NCI-H1092 (cell line): ENCODE measurements at places on chromosomes 2 and 18.

GRCh38 chr2:47050021-47050760 lies 104.9 kb downstream of the STPG4 start:
- DNase-seq: no peak

- no peak for DNase-seq
Observed at GRCh38 chr2:8502316-8502715, 179.5 kb upstream of the ID2 start.

DNA sequence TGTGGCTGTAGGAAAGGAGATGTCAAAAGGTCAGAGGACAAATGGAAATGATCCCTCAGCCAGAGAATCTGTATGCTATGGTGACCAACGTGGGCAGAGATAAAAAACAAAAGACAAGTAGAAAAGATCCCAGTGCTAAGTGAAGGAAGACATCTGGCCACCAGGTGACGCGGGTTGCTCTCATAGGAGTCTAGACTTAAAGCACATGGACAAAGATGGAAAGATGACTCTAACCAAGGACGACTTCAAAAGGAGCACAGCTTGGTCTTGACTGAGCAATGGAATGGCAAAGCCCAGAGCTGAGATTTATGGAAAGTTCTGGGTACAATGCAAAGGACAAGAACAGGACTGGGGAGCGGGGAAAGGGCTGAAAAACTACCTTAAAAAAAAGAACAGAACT lies 96.8 kb downstream of the CLIP4 start:
- no peak for DNase-seq

DNA sequence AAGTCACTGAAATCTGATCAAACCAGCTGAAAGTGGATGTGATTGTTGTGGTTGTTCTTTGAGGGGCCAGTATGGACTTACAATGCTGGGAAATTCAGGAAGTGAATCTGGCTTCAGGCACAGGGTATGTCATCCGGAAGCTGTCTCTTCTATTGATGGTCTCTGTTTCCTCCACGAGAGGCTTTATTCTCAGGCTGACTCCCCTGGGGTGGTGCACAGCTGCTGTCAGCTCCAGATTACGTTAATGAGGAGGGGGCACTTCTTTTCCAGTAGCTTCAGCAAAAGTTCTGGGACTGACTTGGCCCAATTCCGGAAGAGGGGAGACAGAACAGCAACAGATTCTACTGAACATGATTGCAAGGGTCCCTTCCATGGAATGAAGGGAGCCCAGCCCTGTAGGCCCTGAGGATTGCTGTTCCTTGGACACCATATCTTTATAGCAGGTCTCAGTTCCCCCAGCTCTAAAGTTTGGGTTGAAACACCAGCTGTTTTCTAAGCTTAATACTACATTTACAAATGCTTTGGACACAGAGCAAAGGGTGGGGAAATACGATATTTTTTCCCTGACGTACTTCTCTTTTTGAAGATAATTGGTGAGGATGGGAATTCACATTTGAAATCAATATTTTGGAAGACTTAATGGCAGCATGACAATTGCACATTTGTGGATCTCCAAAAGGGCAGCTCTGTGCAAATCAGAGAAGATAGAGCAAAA lies 400.9 kb downstream of the TSN start:
- DNase-seq: no peak

GRCh38 chr2:130288467-130289403 lies 54.0 kb upstream of the IMP4 start:
- DNase-seq: no peak

GRCh38 chr2:145743011-145743410 lies 1223.1 kb upstream of the ZEB2 start:
- DNase-seq: no peak

DNA sequence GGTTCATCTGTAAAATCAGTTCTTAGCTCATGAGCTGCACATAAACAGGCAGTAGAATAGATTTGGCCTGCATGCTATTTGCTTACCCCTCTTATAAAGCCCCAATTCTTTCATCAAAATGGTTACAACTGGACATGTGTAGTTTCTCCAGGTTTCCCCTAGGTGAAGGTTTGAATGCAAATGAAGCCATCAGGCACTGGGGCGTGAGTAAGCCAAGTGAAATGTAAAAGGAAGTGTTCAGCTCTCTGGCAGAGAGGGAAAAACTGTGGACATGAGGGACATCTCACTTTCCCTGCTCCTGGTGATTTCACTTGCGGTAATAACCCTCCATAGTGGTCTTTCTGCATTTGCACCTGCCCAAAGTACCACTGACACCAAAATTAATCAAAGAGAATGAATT lies 1402.3 kb upstream of the LRRTM1 start:
- DNase-seq: no peak

DNA sequence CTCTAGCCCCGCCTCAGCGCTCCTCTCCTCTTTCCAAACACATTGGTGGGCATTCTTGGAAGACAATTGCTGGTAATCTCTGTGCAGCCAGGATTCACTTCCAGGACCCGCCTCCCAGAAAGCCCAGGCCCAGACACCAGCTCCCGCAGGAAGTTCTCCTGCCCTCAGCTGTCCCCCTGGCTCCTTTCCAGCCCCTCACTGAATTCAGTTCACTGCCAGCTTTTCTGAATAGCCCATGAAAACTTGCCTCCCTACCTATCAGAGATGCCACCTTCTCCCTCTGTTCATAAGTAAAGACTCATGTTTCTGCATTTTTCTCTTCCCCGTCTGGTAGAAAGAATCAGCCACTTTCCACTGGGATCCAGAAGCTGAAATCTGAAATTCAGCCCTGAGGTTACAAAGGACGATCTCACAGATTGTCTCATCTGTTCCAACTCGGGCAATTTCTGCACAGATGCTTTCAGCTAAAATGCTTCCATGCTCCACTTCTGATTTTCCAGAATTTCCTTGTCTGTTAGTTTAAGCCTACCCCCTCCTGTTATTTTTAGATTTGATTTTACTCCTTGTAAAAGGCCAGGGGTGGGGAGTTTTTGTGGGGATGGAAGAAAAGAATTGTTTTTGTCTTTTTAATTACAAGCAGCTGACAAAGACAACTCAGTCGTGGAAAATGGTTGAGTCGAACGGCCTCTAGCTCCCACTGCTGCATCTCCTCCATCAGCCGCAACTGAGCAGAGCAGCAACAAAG lies 98.1 kb downstream of the SP3 start:
- no peak for DNase-seq

DNA sequence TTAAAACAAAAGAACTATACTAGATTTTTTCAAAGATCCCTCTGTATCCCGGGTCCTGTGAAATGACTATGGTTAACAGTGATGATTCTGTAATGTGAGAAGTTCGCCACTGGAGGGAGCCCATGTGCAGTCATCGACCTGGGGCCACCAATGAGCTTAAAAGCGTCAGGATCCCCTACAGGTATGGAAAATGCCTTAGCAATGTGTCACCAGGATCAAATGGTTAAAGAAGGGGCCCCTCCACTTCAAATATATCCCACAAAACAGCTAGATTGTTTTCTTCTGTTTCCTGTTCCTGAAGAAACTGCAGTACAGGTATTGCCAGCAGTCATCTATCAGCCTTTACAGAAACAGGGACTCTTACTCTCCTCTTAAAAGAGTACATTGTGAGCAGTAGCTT lies 15.3 kb downstream of the CHRNA1 start:
- peak; percentile 18 for DNase-seq

- no peak for DNase-seq
Observed at GRCh38 chr2:153474876-153475435, 3.6 kb downstream of the RPRM start.

- DNase-seq: peak; percentile 68
Observed at GRCh38 chr18:76686737-76687231, 135.6 kb upstream of the ZNF236 start.

DNA sequence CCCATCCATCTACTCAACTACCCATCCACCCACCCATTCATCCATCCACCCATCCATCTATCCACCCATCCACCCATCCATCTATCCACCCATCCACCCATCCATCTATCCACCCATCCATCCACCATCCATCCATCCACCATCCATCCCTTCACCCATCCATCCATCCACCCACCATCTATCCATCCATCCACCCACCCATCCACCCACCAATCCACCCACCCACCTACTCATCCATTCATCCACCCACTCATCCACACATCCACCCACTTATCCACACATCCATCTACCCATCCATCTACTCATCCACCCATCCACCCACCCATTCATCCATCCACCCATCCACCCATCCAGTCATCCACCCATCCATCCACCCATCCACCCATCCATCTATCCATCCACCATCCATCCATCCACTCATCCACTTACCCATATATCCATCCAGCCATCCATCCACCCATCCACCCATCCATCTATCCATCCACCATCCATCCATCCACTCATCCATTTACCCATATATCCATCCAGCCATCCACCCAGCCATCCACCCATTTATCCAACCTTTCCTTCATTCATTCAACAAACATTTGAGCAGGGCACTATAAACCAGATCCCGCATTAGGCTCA lies 2.1 kb upstream of the NGEF start:
- DNase-seq: no peak

DNA sequence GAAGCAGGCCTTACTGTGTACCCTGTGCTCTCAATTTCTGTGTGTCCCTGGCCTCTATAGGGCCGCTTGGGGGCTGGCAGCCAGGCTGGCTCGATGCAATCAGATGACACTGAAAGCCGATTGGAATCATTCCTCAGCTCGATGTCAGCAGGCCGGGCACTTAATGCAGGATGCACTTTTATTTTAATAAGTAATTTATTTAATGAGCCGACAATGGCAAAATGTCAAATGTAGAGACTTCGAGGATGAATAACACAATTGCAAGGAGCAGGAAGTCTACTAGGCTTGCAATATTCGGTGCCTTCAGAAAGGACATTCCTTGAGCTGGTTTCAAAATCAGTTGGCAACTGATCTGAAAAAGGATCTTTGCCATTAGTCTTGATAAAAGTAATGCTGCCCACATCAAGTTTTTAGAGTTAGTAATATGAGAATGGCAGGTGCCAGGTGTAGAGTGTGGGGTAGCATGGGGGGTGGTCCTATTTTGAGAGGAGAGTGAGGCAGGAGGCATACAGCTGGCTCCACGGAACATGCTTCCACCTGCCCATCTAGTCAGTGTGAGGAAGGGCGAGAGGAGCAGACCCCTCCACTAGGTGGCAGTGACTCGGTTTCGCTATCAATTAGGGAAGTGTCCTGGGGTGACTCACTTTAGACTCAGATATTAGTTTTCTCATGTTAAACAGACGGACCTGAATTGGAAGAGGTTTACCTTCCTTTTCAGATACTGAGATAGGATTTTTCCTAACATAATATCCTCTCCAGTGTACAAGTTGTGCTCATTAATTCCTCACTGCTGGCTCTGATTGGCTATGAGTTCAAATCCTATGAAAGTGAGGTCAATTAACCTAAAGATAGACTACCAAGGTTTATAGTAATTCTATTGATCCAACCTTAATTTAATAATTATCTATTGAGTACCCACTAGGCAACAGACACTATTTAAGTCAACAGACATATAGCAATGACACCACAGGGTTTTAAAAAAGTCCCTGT lies 80.9 kb downstream of the NABP1 start:
- no peak for DNase-seq

- no peak for DNase-seq
Observed at GRCh38 chr2:67329513-67329912, 67.6 kb upstream of the ETAA1 start.

DNA sequence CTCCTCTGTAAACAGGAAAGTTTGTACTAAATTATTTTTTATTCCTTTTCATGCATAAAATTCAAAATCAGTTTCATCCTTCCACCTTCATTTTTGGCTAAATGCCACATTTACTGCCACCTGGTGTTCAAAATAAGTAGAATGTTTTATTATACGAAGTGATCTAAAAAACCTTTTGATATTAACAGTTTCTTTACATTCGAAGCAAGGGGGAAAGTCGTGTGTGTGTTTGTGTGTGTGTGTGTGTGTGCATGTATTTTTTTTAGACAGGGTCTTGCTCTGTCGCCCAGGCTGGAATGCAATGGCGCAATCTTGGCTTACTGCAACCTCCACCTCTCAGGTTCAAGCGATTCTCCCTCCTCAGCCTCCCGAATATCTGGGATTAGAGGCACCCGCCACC lies 9.0 kb upstream of the SCN9A start:
- DNase-seq: no peak

DNA sequence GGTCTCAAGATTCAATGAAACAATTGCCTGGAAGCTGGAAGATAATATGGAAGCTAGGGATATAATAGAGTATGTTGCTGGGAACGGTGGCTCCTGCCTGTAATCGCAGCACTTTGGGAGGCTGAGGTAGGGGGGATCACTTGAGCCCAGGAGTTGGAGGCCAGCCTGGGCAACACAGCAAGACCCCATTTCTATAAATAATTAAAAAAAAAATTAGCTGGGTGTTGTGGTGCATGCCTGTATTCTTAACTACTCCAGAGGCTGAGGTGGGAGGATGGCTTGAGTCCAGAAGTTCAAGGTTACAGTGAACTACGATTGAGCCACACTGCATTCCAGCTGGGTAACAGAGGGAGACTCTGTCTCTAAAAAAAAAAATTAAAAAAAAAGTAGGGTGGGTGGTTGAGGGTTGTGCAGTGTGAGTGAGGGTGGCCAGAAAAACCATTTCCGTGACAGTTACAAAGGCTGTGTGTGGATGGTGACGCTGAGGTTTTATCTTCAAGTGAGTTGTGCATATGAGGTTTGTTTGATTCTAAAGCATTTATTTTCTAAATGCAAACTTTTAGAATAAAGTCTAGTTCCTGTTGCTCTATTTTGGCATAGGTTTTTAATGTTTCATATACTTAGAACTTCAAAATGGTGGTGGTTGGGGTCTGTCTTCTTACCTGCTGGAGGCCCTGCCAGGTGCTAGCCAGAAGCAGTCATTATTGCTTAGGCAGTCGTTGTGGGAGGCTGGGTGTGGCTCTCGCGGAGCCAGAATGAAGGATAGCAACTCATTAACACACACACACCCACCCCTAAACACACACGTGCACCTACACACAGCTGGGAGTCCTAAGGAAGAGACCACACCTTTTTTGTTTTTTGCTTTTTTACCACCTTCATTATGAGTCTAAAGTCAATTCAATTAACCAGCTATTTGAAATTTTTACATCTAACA lies 4.7 kb upstream of the IL1R2 start:
- DNase-seq: no peak

DNA sequence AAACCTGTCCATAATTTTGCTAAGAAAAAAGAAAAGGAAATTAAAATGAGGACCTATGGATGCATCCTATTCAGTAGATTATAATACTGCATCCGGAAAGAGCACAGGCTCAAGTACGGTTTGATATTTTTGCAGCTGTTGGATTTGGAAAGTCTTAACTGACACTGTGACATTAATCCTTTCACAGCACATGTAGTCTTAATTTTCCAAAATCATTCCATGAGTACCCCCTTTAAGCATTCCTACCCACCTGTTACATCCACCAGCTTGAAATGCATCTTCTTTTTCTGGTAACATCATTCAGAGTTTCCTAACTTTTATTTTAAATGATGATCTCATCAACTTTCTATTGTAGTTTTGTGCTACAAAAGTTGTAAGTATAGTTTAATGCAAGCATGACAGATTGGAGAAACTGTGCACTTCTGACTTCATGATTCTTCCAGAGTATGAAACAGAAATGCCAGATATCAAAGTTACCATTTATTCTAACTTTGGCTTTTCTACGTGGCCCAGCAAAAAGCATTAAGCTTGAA lies 113.5 kb downstream of the ESCO1 start:
- DNase-seq: no peak

GRCh38 chr2:55949613-55950012 lies 26.0 kb upstream of the EFEMP1 start:
- no peak for DNase-seq
